ENCODE measurements at places on chromosomes 12 and 14.

- H3K4me1 ChIP-seq, result no peaks in the 10 kb centered on the region
- DNase-seq, result no peak
- no peak overlapping the region for H3K27ac ChIP-seq
Observed at GRCh38 chr12:96606644-96607043, 117.3 kb downstream of the CFAP54 start.

DNA sequence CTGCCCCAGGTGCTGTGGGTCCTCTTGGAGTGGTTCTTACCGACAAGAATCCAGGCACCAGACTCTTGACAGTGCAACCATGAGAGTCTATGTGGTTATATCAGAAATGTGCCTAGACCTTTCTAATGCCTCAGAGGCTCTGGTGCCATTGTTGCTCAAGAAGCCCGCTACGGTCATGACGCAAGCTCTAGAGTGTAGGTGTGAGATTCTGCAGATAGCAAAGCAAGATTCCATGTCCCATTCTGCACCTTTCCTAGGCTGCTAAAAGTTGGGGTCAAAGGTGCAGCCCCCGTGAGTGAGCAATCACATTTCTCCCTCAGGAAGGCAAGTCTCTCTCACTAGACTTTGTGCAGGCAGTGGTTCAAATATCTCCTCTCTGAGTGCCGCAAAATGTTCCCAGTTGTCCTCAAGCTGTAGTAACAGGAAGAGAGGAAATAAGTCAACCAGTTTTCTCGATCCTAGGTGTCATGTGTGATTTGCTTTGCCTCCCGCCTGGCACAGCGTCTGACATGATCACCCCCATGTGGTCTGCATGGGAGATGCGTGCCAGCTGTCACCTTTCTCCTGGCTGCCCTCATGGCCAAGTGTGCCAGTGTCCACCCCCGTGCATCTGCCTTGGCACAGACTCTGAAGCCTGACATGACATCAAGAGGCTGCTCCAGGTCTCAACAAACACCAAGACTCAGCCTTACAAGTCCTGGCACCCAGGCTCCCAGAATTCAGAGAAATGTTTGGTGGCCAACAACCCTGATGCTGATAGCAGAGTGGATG is 122.5 kb upstream of the COCH start:
- H3K36me3 ChIP-seq, result no peaks in the 10 kb centered on the region
- H3K4me3 ChIP-seq, result no peak overlapping the region
- DNase-seq, result no peak
- H3K27me3 ChIP-seq, result no peaks in the 10 kb centered on the region
- no peak overlapping the region for H3K27ac ChIP-seq
- H3K4me1 ChIP-seq, result no peaks in the 10 kb centered on the region

- no peak overlapping the region for H3K4me3 ChIP-seq
- peaks cover 11% of the 10 kb centered on the region for H3K4me1 ChIP-seq
- H3K36me3 ChIP-seq, result no peaks in the 10 kb centered on the region
- H3K27ac ChIP-seq, result no peak overlapping the region
Observed at GRCh38 chr12:123089631-123090353, 61.1 kb downstream of the PITPNM2 start.

GRCh38 chr14:51224551-51224950 is 15.5 kb upstream of the TMX1 start:
- no peaks in the 10 kb centered on the region for H3K4me1 ChIP-seq
- DNase-seq, result no peak
- H3K27ac ChIP-seq, result no peak overlapping the region
- H3K4me3 ChIP-seq, result no peak overlapping the region
- no peaks in the 10 kb centered on the region for H3K27me3 ChIP-seq

DNA sequence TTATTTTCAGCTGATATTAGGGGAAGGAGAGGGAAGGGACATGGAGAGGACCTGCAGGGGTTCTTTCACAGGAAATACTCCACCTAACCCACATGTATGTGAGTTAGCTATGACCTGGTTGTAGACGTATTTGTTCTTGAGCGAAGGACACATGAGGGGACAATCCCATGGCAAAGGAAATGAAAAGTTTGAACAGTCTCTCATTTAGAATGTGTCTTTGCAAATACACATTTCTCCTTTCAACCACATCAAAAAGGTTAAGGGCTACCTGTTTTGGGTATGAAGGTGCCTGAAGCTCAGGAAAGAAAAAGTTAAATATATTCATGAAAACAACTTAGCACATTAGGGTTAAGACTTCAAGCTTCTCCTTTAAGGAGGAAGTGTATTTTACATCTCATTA is 7.4 kb downstream of the PYGL start:
- no peaks in the 10 kb centered on the region for H3K27me3 ChIP-seq
- no peak overlapping the region for H3K4me3 ChIP-seq
- peaks cover 3% of the 10 kb centered on the region for H3K36me3 ChIP-seq

GRCh38 chr12:114682785-114683708 is 928 bp downstream of the TBX3 start:
- no peaks in the 10 kb centered on the region for H3K27me3 ChIP-seq
- DNase-seq, result no peak
- no peaks in the 10 kb centered on the region for H3K4me1 ChIP-seq
- H3K27ac ChIP-seq, result peak overlapping the region; percentile 96

DNA sequence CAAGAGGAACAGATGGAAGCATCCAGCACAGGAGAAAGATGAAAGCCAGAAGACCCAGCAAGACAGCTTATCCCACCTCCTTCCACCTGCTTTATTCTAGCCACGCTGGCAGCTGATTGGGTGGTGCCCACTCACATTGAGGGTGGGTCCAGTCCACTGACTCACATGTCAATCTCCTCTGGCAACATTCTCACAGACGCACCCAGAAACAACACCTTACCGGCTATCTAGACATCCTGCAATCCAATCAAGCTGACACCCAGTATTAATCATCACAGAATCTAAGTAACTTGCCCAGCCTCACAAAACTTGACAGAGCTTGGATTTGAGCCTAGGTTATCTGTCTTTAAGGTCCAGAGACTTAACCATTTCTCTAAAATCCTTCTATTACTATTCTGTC is 208.9 kb downstream of the PAH start:
- no peaks in the 10 kb centered on the region for H3K36me3 ChIP-seq
- no peaks in the 10 kb centered on the region for H3K27me3 ChIP-seq
- DNase-seq, result no peak
- no peak overlapping the region for H3K4me3 ChIP-seq
- H3K4me1 ChIP-seq, result no peaks in the 10 kb centered on the region

Measured in breast epithelium (tissue), 4 donors.